ENCODE measurements at places on chromosomes 2 and 18.

DNA sequence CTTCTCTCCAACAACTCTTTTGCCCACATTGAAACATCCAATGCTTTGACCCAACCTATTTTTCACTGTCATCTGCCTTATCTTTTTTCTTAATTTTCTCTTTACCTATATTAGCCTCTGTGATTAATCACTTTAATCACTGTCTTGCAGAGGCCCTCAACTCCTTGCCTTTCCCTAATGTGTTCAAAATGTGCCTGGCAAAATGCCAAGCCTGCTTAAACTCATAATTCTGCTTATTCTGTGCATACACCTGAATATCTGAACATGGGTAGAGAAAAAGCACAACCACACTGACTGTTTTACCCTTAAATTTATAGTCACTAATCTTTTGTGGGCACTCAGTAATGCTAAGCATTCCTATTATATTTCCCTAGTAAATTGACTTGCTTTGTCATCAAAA lies 63.0 kb upstream of the GALNT13 start:
- DNase-seq = no peak
- H3K27ac ChIP-seq = no peak overlapping the region
- H3K4me1 ChIP-seq = no peaks in the 10 kb centered on the region
- no peak overlapping the region for H3K4me3 ChIP-seq
- no peaks in the 10 kb centered on the region for H3K27me3 ChIP-seq
- H3K36me3 ChIP-seq = no peaks in the 10 kb centered on the region

DNA sequence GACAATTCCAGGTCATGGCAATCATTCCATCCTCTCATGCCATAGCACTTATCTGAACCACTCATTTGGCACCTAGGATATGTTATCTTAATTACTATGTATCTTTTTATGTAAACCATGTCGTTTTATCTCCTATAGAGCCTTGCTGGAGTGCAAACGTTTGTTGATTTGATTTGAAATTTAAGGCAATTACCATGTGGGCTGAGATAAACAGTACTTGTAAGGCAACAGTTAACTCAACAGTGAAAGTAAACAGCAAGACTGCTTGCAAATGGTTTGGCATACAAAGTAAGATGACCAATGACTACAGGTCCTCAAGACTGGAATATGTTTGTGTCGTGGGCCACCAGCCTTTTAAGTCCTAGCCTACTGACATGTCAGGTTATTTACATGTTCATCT lies 133.7 kb upstream of the ZFP36L2 start:
- no peak for DNase-seq
- no peaks in the 10 kb centered on the region for H3K4me1 ChIP-seq
- H3K27ac ChIP-seq = no peak overlapping the region
- no peaks in the 10 kb centered on the region for H3K27me3 ChIP-seq
- H3K36me3 ChIP-seq = peaks cover 3% of the 10 kb centered on the region

DNA sequence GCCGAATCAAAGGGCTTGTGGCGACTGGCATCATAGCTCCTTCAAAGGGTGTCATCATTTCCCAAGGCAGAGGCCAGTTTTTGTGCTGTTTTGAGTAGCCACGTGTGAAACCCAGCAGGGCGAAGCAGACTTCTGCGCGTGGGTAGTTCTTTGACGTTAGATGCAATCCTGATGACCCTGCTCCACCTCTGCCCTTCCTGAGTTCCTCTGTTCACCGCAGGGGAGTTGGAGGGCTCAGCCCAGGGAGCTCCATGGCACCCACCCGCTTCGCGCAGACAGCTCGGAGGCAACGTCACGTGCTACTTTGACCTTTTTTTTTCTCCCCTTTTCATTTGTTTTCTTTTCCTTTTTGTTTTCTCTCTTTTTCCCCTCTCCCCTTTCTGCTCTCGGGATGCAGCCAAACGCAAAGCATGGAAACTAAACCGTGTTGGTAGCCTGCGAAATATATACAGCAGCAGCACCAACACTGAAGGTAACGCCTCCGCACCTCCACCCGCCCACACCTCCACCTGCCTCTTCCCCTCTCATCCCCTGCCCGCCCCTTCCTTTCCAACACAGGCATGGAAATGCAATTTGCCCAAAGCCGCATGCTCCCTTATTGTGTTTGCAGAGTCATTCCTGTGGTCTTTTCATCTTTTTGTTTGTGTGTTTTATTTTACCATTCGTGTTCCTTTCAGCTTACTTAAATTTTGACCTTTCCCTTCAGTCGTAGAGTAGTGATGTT lies 153.6 kb downstream of the GBX2 start:
- DNase-seq = no peak
- no peak overlapping the region for H3K27ac ChIP-seq
- peaks cover 12% of the 10 kb centered on the region for H3K27me3 ChIP-seq
- no peaks in the 10 kb centered on the region for H3K36me3 ChIP-seq

DNA sequence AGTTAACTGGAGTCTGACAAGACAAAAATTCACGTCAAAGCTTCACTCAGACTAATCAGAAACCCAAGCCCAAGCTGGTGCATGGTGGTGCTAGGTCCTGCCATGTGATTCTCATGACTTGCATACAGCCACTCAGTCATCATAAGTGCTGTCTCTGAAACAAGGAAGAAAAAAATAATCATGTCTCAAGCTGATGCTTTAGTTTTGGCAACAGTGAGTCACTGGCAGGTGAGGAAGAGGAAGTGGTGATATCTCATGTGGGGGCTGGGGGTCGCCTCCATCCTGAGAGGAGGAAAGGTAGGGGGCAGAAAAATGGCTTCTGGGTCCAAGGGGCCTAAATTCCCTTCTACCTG lies 136.3 kb downstream of the TMEM163 start:
- peaks cover 9% of the 10 kb centered on the region for H3K4me1 ChIP-seq
- no peaks in the 10 kb centered on the region for H3K36me3 ChIP-seq
- no peak overlapping the region for H3K4me3 ChIP-seq
- H3K27ac ChIP-seq = no peak overlapping the region

DNA sequence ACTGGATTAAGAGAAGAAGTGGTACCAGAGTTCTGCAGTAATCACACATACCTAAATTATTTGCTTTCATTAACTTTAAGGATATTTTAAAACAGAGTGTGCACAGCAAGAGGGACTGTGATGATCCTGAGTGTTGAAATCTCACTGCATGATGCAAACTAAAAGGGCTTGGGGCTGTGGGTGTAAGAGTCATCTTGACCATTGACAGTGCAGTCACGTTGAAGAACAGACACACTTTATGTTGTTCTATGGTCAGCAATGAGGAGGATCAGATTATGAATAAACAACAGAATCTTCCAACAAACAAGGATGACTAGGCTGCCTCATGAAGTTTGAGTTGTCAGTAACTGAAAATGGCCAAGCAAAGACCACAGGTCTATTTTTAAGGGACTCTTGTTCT lies 87.2 kb upstream of the GALNT5 start:
- peaks cover 10% of the 10 kb centered on the region for H3K27me3 ChIP-seq
- DNase-seq = no peak
- H3K36me3 ChIP-seq = no peaks in the 10 kb centered on the region

DNA sequence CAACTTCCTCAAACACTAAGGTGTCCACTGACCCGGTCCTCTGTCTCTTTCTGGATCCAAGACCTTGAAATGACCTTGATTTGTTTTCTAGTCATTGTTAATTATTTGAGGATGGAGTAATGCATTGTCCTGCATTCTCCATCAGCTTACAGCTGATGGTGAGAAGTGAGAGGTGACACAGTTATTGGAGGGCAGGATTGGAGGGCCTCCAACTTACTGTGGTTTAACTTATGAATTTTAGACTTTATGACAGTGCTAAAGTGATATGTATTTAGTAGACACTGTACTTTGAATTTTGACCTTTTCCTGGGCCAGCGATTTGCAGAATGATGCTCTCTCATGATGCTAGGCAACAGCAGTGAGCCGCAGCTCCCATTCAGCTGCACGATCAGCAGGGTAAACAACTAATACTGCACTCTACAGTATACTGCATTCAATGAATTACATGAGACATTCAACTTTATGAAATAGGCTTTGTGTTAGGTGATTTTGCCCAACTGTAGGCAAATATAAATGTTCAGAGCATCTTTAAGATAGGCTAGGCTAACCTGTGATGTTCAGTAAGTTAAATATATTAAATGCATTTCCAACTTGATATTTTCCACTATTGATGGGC lies 200.0 kb upstream of the MEX3C start:
- no peaks in the 10 kb centered on the region for H3K4me1 ChIP-seq
- H3K36me3 ChIP-seq = no peaks in the 10 kb centered on the region
- no peak overlapping the region for H3K27ac ChIP-seq
- peaks cover 12% of the 10 kb centered on the region for H3K27me3 ChIP-seq
- H3K4me3 ChIP-seq = no peak overlapping the region
- DNase-seq = no peak
